ENCODE measurements at places on chromosomes 7 and 10. TPM values are rescaled to one million over a fixed set of nuclear protein-coding genes. Genes with fewer than 3 reads are reported as not detected.
A peak's percentile ranks its signal among the peaks of the same experiment; 100 is the strongest.

DNA sequence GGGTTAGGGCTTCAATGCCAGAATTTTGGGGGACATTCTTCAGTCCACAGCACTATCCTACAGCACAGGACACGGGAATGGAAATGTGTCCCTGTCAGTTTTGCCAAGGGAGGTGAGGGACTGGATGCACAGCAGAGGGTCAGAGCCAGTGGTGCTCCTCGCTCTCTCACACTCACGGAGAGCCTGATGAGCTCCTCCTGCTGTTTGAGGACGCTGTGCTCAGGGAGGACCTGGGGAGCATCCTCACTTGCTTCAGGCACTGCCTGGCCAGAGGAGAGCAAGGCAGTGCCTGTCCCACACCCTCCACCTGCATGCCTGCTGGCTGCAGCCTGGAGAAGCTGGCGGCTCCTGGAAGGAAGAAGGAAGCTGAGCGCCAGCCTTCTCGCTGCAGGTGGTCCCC, 58.6 kb downstream of the RAMP3 start:
- H3K4me1 ChIP-seq: no peaks in the 10 kb centered on the region
- no peak for DNase-seq
- H3K4me3 ChIP-seq: no peak overlapping the region
- H3K27ac ChIP-seq: no peak overlapping the region
- peaks cover 66% of the 10 kb centered on the region for H3K27me3 ChIP-seq
- no peaks in the 10 kb centered on the region for H3K36me3 ChIP-seq

- H3K36me3 ChIP-seq: no peaks in the 10 kb centered on the region
- H3K27me3 ChIP-seq: peaks cover 23% of the 10 kb centered on the region
- H3K4me3 ChIP-seq: no peak overlapping the region
- no peak overlapping the region for H3K27ac ChIP-seq
Observed at GRCh38 chr7:94436018-94436604, 41.4 kb downstream of the COL1A2 start.

- H3K36me3 ChIP-seq: no peaks in the 10 kb centered on the region
- H3K4me3 ChIP-seq: no peak overlapping the region
- no peak overlapping the region for H3K27ac ChIP-seq
- H3K27me3 ChIP-seq: no peaks in the 10 kb centered on the region
- no peaks in the 10 kb centered on the region for H3K4me1 ChIP-seq
Observed at GRCh38 chr10:95518455-95519452, 42.4 kb downstream of the SORBS1 start.

DNA sequence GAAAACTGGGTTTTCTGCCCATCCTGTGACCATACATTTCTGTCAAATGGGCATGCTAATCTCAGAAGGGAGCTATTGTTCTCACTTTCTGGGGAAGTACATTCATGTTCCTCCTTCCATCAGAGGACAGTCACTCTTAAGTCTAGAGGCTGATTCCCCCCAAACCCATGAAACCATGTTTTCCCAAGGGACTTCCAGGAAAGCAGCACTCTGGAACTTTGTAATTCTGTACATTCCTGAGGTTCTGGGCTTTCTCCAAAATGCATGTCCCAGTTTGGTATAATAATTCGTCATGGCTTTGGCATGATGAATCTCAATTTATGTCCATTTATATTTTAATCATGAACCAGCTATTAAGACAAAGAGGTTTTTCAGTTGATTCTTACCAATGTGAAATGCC, 688.1 kb downstream of the LRMDA start:
- DNase-seq: no peak
- no peaks in the 10 kb centered on the region for H3K36me3 ChIP-seq
- H3K4me1 ChIP-seq: no peaks in the 10 kb centered on the region
- no peak overlapping the region for H3K4me3 ChIP-seq
- no peaks in the 10 kb centered on the region for H3K27me3 ChIP-seq
- H3K27ac ChIP-seq: no peak overlapping the region

- H3K4me3 ChIP-seq: no peak overlapping the region
- DNase-seq: no peak
- H3K4me1 ChIP-seq: no peaks in the 10 kb centered on the region
- H3K27me3 ChIP-seq: no peaks in the 10 kb centered on the region
Observed at GRCh38 chr7:52959336-52959735, 76.1 kb upstream of the POM121L12 start.

- H3K27ac ChIP-seq: no peak overlapping the region
- peak overlapping the region; percentile 79 for H3K4me3 ChIP-seq
- no peaks in the 10 kb centered on the region for H3K27me3 ChIP-seq
- H3K4me1 ChIP-seq: peaks cover 21% of the 10 kb centered on the region
Observed at GRCh38 chr7:1460821-1461645, 1.8 kb upstream of the MICALL2 start.

GRCh38 chr7:1496531-1497292, 7.5 kb downstream of the INTS1 start:
- DNase-seq: no peak
- peaks cover 4% of the 10 kb centered on the region for H3K36me3 ChIP-seq
- no peaks in the 10 kb centered on the region for H3K27me3 ChIP-seq
- peaks cover 13% of the 10 kb centered on the region for H3K4me1 ChIP-seq
- no peak overlapping the region for H3K4me3 ChIP-seq

DNA sequence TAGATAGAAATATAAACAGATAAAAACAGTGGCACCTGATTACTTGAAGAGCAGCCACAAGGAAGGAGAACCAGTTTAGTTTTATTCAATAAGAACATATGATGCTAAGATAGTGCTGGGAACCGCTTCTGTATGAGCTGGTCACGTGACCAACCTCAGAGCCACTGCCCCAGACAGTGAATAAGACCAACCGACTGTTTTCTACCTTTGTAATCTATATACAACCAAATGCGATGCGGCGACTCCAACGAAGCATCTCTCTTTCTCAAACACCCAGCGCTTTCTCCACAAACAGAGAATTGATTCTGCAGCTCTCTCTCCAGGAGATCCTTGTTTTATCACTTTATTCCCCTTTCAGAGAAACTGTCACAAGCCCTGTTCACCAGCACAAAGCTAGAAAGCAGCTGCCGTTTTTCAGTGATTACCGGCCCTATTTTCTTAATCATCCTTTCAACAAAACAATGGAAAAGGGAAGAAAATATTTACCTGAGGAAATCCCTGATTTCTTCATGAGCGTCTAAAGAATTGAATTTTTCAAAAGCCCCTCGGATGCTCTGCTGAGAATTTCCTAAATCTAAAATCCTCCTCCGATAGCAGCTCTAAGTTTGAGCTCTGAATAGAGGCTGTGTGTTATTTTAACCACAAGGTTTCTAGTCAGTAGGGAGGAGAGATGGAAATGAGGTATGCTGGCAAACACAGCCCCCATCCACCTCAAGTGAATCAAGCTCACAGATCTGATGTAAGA, 55.7 kb upstream of the JCAD start:
- H3K36me3 ChIP-seq: no peaks in the 10 kb centered on the region
- H3K4me1 ChIP-seq: no peaks in the 10 kb centered on the region
- no peak for DNase-seq

- no peak for DNase-seq
- peaks cover 59% of the 10 kb centered on the region for H3K4me1 ChIP-seq
- no peaks in the 10 kb centered on the region for H3K36me3 ChIP-seq
Observed at GRCh38 chr7:131039836-131040235, 287.8 kb upstream of the MKLN1 start.

- H3K36me3 ChIP-seq: no peaks in the 10 kb centered on the region
- peaks cover 1% of the 10 kb centered on the region for H3K4me1 ChIP-seq
- no peak overlapping the region for H3K27ac ChIP-seq
- no peak overlapping the region for H3K4me3 ChIP-seq
- peaks cover 7% of the 10 kb centered on the region for H3K27me3 ChIP-seq
- no peak for DNase-seq
Observed at GRCh38 chr10:90274721-90275468, 573.5 kb downstream of the KIF20B start.

DNA sequence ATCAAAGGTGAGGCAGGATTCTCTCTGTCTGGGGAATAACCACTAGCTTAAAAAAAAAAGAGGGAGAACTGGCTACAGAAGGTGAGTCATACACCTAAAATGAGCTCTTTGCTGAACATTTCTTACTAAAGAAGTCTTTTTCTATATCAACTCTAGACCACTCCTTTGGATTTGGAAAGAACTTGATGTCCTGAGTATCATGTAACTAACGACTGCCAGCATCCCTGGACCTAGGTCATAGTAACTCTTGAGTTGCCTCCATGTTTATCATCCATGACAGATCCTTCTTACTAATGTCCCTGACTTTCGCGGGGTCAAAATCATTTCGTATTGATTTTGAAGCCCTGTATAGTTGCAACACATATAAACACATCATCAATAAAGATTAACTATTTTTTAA, 89.1 kb downstream of the CNOT4 start:
- peaks cover 19% of the 10 kb centered on the region for H3K4me1 ChIP-seq
- DNase-seq: no peak
- H3K36me3 ChIP-seq: peaks cover 9% of the 10 kb centered on the region
- no peak overlapping the region for H3K4me3 ChIP-seq
- H3K27me3 ChIP-seq: no peaks in the 10 kb centered on the region

- no peak overlapping the region for H3K27ac ChIP-seq
- H3K4me1 ChIP-seq: no peaks in the 10 kb centered on the region
- peaks cover 59% of the 10 kb centered on the region for H3K27me3 ChIP-seq
- no peaks in the 10 kb centered on the region for H3K36me3 ChIP-seq
- no peak for DNase-seq
Observed at GRCh38 chr10:21509341-21510240, 15.9 kb downstream of the SKIDA1 start.

DNA sequence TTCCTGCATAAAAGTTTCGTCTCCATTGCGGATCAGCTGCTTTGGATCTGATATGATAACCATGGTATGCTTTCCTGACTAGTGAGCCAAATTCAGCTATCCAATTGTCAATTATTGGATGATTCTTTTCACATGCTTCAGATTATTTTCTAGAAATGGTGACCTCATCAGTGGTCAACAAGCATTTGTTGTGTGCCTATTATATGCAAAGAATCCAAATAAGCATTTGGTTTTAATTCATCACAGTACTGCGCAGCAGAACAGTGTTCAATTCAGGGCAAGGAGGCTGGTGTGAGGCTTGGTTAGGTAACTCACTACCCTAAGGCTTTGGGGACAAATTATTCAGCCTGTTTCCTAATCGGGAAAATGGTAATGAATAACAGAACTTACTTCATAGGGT, 200.5 kb downstream of the SKAP2 start:
- H3K27me3 ChIP-seq: no peaks in the 10 kb centered on the region
- no peak for DNase-seq
- H3K27ac ChIP-seq: no peak overlapping the region

ANKRD30A gene
- not detected for polyA plus RNA-seq

SPDYE1 gene
- polyA plus RNA-seq: not detected

HECTD2 gene
- 1.3 TPM for polyA plus RNA-seq

SLC39A12 gene
- not detected for polyA plus RNA-seq

KCNIP2 gene
- 35.8 TPM for polyA plus RNA-seq
